Cortex of kidney (tissue), 1 donor: ENCODE measurements at places on chromosomes 12 and 14.

GRCh38 chr14:63249092-63249491 lies 44.8 kb downstream of the RHOJ start:
- no peak for DNase-seq

GRCh38 chr14:94921456-94921855 lies 151.5 kb upstream of the GSC start:
- no peak for DNase-seq

- no peak for DNase-seq
These were observed 1598.3 kb downstream of the AACS start for GRCh38 chr12:126663304-126664094.

GRCh38 chr14:51072976-51073375 lies 21.9 kb downstream of the TRIM9 start:
- DNase-seq: no peak

GRCh38 chr12:107511292-107511691 lies 174.3 kb upstream of the PWP1 start:
- no peak for DNase-seq

- no peak for DNase-seq
These were observed 12.6 kb downstream of the SLC25A29 start for GRCh38 chr14:100293497-100294212.

DNA sequence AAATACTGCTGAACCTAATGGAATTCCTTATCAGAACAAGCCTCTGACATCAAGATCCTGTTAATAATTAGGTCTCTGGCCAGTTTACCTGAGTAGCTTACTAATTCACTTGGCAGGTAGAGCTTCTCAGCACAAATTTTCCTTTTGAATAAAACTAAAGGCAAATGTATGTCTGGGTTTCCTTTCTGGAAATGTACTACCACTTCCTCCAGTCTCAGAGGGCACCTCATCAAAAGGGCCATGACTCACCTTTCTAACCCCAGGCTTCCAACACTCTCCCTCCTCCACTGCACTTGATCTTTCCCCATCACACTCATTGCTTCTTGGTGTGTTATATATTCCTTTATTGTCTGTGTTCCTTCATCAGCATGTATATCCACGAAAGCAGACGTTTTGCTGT lies 90.5 kb downstream of the SLC2A13 start:
- no peak for DNase-seq

- no peak for DNase-seq
These were observed 55.7 kb upstream of the BCL11B start for GRCh38 chr14:99327458-99328250.

DNA sequence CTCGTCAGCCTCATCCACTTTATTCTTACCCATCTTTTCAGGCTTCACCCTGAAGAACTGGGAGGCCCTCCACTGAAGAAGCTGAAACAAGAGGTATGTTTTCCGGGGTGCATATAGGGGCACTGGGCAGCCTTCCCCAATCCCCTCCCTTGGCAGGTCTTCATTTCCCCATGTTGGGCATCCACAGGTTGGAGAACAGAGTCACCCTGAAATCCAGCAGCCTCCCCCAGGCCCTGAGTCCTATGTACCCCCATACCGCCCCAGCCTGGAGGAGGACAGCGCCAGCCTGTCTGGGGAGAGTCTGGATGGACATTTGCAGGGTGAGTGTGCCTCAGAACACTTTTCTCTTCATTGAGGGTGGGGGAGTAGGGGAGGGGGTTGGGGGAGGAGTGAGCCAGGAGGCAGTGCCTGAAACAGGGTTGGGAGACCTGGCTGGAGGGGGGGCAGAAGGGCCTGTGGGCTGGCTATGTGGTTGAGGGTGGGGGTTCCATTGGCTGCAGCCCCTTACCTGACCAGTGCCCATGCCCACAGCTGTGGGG lies 4.0 kb downstream of the NAB2 start:
- no peak for DNase-seq

- DNase-seq: no peak
These were observed 7.7 kb upstream of the TMEM132D start for GRCh38 chr12:129911428-129912049.

DNA sequence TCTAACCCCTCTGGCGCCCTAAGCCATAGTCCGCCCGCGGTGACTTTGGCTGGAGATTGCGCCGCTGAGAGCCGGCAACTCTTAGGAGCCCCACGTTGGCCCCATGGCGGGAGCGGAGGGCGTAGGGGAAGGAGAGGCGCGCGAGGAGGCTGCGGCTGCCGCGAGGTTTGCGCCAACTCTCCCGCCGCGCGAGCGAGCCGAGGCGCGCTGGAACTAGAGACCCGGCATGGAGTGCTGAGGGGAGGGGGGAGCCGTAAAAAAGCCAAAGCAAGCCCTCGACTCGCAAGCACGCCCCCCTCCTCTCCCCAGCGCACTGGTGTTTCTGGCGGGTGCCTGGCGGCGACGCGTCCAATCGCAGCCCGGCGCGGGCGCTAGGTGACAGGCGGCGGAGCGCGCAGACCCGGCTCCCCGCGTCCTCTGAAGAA lies at the start of gene SYT10:
Gene SYT10 (minus strand): TSS at position 233 of the 425 bp plus-strand sequence. CDS start 297 bp downstream, outside the sequence.
- DNase-seq: no peak

DNA sequence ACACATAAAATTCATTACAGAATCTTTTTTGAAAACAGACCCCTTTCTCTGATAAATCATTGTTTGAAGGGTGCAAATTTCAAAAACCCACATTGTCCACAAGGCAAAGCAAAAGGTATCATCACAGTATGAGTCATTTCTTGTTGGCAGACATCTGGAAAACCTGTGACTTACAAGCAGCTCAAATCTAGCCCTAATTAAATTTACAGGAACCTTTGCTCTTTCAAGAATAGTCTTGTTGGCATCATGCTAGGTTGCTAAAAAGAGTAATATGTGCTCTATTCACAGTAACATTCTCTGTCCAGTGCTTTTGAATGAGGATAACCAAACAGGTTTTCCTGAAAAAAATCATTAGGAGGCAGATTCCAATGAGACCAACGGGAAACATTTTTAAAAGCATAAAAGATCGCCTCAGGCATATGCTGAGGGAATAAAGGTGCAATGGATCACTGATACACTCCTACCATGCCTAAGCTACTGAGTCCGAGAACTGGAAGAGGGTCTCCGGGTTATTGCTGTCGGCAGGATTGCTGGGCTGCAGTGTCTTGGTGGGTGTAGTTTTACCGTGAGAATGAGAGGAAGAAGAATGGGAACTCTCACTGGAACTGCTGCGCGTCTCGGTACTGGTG lies 55.5 kb upstream of the TTC7B start:
- DNase-seq: no peak

DNA sequence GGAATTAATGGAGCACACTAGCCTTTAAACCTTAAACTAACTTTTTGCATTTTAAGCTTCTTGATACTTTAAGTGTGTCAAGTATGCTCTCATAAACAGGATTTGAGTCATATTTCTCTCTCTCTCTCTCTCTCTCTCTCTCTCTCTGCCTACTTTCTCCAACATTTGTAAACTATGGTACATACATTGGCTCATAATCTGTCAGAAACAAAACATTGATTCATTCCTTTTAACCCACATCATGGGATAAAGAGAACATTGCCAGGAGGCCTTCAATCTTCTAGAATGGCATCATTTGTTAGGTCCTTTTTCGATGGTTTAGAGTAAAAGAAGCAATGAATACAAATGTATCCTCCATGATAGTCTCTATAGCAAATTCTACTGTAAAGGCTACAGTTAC lies 81.6 kb upstream of the RERGL start:
- DNase-seq: no peak

- no peak for DNase-seq
These were observed 12.3 kb downstream of the NUDT4 start for GRCh38 chr12:93390031-93390430.

GRCh38 chr14:105090493-105091053 lies 25.3 kb upstream of the GPR132 start:
- no peak for DNase-seq

DNA sequence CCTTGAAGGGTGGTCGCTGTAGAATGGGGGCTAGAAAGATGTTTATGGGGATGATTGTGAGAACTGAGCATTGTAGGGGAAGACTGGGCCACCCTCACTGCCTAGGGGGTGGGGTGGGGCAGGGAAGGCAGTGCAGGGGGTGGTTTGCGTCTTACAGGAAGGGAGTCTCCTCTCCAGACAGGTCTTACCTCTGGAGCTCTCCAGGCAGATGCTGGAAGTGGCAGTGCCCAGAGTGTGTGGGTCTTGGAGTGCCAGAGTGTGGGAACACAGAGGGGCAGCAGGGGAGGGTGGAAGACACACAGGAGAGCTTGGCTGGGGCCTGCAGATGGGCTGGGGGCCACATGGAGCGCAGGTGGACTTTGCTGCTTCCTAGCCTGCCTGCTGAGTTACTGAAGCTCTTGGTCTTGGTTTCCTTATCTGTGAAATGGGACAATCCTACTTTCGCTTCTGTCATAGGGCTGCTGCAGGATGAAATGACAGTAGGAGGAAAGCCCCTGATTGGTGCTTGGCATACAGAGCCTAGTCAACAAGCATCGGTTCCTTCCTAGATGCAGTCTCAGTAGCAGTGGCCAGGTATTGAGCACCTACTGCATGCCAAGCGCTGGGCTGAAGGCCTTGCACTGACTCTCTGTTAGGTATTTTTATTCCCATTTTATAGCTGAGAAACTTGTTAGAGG lies 118.3 kb downstream of the SLC25A47 start:
- DNase-seq: no peak

DNA sequence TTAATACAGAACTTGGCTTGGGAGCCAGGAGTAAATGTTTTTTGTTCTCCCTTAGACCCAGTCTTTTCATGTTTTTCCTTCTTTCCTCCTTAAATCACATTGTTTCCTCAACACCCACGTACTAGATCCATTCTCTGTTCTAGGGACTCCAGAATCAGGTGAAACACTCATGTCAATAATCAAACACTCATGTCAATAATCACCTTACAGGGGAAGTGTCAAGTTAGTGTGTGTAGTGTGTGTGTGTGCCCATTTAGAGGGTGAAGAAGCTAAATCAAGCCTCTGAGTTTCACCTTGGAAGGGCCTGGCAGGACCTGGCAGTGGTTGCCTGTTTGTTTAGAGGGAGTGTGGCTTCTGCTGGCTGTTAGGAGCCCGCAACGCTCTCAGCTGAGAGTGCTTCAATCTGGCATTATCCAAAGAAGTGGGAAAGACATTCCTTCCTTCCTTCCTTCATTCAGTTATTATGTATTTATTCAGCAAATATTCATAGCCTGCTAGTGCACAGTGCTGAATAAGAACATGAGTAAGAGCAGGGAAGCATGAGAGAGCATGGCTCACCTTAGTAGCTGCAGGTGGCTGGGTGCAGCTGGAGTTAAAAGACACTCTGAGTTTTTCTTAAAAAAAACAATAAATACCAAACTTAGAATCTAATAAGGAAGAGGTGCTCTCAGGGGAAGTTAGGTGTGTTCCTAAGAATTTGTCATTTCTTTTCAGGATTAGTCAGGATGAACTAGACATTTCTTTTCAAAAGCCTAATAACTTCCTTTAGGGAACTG lies 17.6 kb upstream of the EID3 start:
- DNase-seq: no peak

GRCh38 chr12:122389677-122390076 lies 32.8 kb downstream of the CLIP1 start:
- no peak for DNase-seq

DNA sequence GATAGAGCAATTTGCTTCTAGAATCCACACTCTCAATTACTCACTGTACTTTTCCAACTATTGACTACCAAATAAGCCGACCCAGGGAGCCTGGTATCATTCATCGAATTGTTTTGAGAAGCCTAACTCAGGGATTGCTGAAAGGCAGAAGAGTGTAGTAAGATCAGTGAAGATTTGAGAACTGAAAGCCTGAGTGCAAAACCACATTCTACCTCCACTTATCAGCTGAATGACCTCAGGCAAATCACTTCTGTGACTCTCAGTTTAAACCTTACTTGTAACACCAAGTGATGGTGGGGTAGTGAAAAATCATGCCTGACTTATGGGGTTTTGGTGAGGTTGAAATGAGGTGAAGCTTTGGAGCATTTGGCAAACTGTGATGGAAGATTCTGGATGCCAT lies 126.1 kb upstream of the MAX start:
- DNase-seq: no peak

DNA sequence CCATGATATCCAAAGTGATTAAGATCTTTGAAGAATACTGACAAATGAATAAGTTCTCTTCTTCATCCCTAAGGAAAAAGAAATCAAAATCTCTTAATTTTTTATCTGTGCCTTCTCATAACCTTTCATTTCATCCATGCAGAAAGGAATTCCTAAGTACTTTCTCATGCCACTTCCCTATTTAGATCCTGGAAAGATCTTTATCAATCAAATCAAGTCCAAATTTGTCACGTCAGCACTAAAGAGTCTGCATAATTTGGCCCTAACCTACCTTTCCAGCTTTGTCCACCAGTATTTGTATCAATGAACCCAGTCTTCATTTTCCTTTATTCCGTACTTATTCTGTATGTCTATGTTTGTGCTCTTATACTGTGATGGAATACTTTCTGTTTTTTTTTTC lies 41.2 kb downstream of the VEZT start:
- no peak for DNase-seq

DNA sequence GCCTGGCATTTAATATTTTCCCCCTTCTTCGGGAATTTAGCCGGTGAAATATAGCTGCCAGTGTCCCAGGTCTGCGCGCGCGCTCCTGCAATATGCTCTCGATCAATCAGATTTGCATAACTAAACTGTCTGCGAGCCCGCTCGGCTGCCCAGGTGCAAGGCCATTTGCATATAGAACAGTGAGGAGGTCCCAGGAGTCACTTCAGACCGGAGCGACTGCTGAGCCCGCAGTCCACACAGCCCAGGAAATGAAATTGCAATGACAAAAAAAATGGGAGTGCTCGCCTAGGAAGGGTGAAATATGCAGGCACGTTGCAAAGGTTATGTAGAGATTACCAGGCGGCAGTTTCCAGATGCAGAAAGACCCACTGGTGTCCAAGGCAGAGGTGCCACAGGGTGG lies 228.5 kb downstream of the VRK1 start:
- no peak for DNase-seq

DNA sequence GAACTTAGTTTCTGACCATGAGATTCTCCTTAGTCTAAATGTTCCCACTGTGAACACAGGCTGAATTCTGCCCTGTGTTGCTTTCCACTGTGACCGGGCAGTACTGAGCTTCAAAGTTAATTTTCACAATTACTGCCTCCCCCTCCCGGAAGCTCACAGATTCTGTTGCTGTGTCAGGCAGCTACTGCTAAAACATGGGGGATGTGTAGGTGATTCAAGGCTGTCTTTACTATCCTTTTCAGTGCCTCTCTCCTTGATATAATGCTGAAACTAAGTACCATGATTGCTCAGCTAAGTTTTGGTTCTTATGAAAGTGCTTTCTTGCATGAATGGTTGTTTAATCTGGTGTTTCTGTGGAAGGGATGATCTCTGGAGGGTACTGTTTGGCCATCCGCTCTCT lies 428.3 kb upstream of the NOVA1 start:
- DNase-seq: no peak

DNA sequence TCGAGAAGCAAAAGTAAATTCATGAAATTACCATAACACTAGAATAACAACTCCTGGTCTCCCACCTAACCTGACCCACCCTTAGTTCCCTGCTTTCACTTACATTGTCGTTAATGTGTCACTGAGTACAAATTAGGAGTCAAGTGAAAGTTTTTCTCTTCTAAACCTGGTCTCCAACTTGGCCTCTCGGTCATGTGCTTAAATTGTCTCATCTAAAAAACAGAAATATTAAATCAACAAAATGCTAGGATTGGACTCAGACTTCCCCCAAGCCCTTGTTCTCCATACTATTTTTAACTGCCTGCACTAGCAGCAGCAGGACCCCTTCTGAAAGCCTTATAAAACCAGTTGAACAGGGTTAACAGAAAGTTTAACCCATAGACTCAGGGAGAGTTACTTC lies 1.8 kb upstream of the BTG1 start:
- DNase-seq: no peak
